ENCODE measurements at places on chromosomes 3 and 15.

DNA sequence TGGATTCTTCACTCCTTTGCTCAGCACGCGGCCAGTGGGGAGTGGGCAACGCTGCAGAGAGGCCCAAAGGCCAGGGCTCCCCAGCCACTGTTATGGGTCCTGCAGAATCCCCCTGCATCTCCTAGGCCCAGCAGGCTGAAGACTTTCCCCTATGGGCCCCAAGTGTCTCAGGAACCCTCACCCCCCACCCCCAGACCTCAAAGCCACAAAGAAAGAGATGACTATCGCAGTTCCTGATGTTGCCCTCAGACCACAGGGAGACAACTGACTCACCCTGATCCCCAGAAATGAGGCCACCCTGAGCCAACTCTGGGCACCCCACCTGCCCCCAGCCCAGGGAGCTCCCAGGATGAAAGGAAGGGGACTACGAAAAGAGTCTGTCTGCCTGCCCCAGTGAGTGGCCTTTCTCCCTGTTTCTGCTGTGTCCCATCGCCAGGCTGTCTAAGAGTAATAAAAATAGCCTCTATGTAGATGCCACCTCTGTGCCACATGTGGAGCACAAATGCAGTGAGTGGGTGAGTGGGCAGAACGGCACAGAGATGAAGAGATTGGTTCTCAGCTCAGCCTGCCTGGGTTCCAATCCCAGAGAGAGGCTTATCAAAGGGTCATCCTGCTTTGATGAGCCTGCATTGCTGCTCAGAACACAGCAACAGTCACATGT is 283.0 kb downstream of the UACA start:
- DNase-seq = peak; percentile 51

DNA sequence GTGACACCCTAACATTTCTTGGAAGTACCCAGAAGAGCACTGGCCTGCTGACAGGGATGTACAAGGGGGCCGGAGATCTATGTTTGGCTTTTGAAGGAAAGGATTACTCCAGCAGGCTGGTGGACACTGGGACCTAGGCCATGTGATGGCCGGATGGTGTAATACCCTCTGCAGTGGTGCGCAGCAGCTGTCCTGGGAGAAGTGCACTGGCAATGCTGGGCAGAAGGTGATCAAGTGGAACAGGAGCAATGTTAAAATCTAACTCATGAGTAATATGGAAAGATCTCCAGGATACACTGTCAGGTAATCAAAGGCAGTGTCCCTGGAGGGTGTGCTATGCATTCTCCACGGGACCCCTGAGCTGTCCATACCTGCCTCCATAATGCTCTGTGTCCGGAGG is 71.2 kb upstream of the POMGNT2 start:
- no peak for DNase-seq

GRCh38 chr3:98608029-98608428 is 14.6 kb upstream of the CPOX start:
- DNase-seq = no peak

- no peak for DNase-seq
Observed at GRCh38 chr15:100934166-100934565, 15.0 kb downstream of the LRRK1 start.

GRCh38 chr15:66224946-66225345 is 28.6 kb downstream of the MEGF11 start:
- DNase-seq = no peak

DNA sequence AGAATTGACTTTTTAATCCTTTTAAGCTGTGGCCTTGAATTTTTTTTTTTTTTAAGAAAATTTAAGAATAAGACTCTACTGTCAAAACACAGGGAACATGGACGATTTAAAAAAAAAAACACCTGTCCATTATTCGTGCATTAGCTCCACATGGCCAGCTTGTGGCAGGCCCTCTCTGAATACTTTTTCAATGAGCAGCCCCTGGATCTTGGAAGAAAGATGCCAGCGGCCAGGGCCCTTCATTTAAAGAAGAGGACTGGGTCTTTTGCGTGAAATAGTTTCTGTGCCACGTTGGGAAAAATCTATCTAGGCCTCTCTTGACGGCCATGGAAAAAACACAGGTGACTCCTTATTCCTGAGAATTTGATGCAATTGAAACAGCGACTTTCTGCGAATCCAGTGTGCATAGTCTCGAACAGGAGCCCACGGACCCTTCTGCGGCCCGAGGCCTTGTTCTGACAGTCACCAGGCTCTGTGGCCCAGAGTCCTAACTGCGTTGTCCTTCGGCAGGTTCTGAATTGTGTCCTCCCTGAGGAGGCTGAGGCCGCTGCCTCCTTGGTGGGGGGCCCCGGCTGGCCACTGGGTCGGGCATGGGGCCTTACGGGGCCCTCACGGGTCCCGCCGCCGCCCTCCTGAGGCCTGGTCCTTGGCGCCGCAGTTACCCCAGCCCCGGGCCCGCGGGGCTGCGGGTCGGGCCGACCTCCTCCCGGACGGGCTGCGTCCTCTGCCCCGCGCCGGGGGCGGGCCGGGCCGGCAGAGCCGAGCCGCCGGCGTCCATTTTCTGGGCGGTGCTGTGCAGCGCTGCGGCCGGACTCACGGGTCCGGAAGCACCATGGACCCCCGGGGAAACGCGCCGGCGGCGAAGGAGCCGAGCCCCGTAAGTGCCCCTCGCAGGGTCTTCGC is 33.5 kb downstream of the ZBTB38 start:
- DNase-seq = peak; percentile 32

GRCh38 chr3:194905696-194906095 is 220.0 kb downstream of the FAM43A start:
- no peak for DNase-seq

- no peak for DNase-seq
Observed at GRCh38 chr15:81360491-81360890, 13.5 kb downstream of the TMC3 start.

GRCh38 chr3:29747991-29748390 is 467.1 kb downstream of the RBMS3 start:
- no peak for DNase-seq
